Activated naive CD4-positive, alpha-beta T cell treated with anti-CD3 and anti-CD28 coated beads, Interleukin-2, amount 50 U/mL, for 72 hours (primary cell): ENCODE measurements at places on chromosomes 2 and 18. TPM values are rescaled to one million over a fixed set of nuclear protein-coding genes. Genes with fewer than 3 reads are reported as not detected.

The APLF gene
- total RNA-seq = 2.1 TPM

The GAREM1 gene
- not detected for total RNA-seq

The AQP4 gene
- not detected for total RNA-seq

The DYSF gene
- total RNA-seq = 0.30 TPM

The ALKAL2 gene
- total RNA-seq = 0.95 TPM

The ZNF521 gene
- total RNA-seq = not detected

The FSHR gene
- not detected for total RNA-seq

The CFAP221 gene
- not detected for total RNA-seq

The ALK gene
- not detected for total RNA-seq

The LYPD6B gene
- total RNA-seq = not detected

The SLC9A4 gene
- total RNA-seq = 0.07 TPM
